ENCODE measurements at places on chromosomes 6 and 20.

- DNase-seq: no peak
These were observed 341.4 kb downstream of the PLCB1 start for GRCh38 chr20:8473459-8473858.

GRCh38 chr6:68634726-68635411 lies at the start of gene ADGRB3:
Gene ADGRB3 (plus strand): TSS chr6:68635282. CDS start chr6:68638676, 3,394 bp downstream.
- DNase-seq: peak; percentile 43

DNA sequence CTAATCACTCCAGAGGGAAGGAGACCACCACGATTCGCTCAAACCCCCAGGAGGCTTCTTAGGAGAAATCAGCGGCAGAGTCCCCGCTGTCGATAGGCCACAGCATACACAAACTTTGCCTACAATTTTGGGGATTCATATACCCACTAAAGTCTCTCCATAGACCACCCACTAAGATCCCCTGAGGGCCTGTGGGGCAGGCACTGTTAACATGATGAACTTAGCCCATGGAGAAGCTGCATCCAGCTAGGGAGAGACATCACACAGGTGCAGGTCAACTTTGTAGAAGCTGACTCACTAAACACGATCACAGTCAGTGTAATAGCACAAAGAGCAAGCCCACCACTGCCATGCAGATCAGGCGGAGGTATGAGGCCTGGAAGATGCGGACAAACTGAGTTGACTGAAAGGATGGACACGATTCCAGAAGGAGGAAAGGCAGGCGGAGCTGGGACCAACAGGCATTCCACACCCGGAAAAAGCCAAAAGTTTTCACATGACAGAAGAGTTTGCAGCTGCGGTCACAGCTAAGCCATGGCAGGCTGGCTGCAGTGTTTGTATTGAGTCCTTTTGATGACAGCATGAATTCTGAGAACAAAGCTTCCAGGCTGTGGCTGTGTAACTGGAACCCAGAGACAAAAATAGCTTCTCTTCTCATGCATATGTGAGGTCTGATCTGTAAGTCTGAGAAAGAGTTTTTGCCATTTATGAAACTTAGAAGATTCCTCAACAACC lies 75.7 kb upstream of the QKI start:
- DNase-seq: no peak

- no peak for DNase-seq
These were observed 8.5 kb upstream of the DNMT3B start for GRCh38 chr20:32753731-32754130.

DNA sequence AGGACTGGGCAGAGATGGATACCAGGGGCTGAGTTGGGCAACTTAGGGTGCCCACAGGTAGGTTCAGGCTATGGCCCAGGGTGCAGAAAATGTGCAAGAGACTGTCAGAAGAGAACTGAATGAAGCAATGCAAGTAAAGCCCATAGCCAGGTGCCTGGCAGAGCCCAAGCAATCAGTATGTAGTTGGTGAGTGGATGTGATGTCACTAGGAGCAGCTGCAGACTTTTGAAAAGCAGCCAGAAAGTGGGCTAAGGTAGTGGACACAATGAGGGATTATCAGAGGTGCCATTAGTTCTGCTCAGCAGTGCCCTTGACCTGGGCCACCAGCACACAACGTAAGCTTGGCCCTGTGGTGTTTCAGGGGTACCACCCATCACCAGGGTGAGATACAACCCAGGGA lies 135.3 kb downstream of the SOBP start:
- no peak for DNase-seq

All from natural killer cell (primary cell).